ENCODE measurements at places on chromosomes 1 and 21. TPM values are rescaled to one million over a fixed set of nuclear protein-coding genes. Genes with fewer than 3 reads are reported as not detected.

SPRR2E gene
- total RNA-seq: not detected

SPSB1 gene
- 11.6 TPM for total RNA-seq

GOLT1A gene
- total RNA-seq: not detected

TGFB2 gene
- total RNA-seq: 27.2 TPM

Data from epithelial cell of alveolus of lung (primary cell).